ENCODE measurements at places on chromosomes 11 and 22. TPM values are rescaled to one million over a fixed set of nuclear protein-coding genes. Genes with fewer than 3 reads are reported as not detected.

- H3K4me3 ChIP-seq: no peak overlapping the region
- peaks cover 5% of the 10 kb centered on the region for H3K4me1 ChIP-seq
- no peak for DNase-seq
- peaks cover 13% of the 10 kb centered on the region for H3K36me3 ChIP-seq
- H3K27me3 ChIP-seq: no peaks in the 10 kb centered on the region
- H3K27ac ChIP-seq: no peak overlapping the region
These were observed 35.0 kb downstream of the PPARA start for GRCh38 chr22:46185283-46185682.

GRCh38 chr22:27959335-27960090, 40.5 kb upstream of the PITPNB start:
- H3K4me3 ChIP-seq: no peak overlapping the region
- no peak overlapping the region for H3K27ac ChIP-seq
- H3K36me3 ChIP-seq: no peaks in the 10 kb centered on the region

- H3K4me1 ChIP-seq: no peaks in the 10 kb centered on the region
- H3K27ac ChIP-seq: no peak overlapping the region
- no peak overlapping the region for H3K4me3 ChIP-seq
- DNase-seq: no peak
- peaks cover 69% of the 10 kb centered on the region for H3K27me3 ChIP-seq
These were observed 37.4 kb downstream of the COMMD9 start for GRCh38 chr11:36251823-36252222.

DNA sequence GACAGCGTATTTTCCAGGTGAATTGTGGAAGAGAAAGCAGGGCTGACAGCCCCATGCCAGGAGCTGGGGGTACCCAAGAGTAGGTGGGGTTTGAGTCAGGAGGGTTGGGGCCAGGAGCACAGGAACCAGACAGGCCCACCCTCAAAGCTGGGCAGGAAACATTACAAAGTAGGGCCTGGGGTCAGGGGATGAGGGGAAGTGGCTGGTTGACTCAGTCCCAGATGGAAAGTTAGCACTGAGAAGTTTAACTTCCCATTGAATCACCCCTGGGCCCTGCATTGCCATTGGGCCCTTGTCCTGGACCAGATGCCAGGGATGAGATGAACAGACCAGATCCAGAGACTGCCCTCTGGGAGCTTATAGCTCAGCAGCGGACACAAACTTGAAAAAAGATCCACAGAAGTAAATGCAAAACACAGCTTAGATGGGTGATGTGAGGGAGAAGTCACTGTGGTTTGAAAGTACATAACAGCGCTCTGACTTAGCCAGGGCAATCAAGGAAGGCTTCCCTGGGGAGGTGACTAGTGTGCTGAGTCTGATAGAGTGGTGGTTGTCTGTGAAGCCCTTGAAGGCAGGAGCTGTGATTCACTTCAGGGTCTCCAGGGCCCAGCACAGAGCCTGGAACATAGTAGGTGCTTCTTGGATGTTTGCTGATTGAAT, 2.2 kb downstream of the MAFF start:
- no peaks in the 10 kb centered on the region for H3K27me3 ChIP-seq
- H3K27ac ChIP-seq: peak overlapping the region; percentile 83

DNA sequence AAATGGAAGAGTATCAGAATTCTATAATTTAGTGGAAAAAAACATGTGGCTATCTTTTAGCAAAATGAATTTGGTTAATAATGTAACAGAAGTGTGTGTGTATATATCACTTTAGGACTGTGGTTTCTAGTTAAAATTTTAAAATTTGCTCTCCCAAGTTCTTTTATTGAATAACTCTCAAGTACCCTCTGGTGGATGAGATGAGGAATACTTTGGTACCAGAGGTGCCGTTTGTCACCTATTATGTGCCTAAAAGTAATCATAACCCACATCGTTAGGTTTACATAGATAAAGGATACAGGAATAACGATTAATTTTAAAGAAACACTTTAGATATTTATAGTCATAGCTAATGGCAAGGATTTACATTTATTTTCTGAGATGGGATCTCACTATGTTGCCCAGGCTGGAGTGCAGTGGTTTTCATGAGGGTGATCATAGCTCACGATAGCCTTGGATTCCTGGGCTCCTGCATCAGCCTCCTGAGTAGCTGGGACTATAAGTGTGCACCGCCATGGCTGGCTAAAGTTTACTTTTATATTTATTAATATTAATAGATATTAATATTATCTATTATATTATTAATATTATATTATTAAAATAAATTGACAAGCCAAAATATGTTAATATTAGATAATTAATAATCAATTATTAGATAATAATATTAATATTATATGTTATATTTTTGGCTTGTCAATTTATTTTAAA, 66.7 kb upstream of the CAPRIN1 start:
- no peak overlapping the region for H3K4me3 ChIP-seq
- no peaks in the 10 kb centered on the region for H3K36me3 ChIP-seq
- H3K27ac ChIP-seq: no peak overlapping the region

DNA sequence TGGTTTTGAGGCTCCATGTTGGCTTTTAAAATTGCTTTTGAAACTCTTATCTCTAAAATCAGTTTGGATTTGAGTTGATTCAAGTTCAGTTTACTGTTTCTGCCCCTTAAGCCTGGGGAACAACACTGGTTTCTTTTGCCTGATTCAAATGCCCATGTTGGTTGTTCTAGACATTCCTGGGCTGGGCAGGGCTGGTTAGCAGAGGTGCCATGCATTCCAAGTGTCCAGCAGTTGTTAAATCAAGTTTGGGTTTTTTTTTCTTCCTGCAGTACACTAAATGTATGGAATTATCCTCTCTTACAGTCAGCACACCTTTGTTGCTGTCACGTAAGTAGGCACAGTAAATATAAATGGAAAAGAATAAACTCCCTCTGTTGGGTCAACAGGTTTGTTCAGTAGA, 67.2 kb upstream of the MTMR2 start:
- H3K36me3 ChIP-seq: peaks cover 11% of the 10 kb centered on the region
- H3K27ac ChIP-seq: no peak overlapping the region
- no peak overlapping the region for H3K4me3 ChIP-seq
- no peaks in the 10 kb centered on the region for H3K27me3 ChIP-seq

The CARD18 gene
- total RNA-seq: not detected

The SMC1B gene
- total RNA-seq: not detected

The KCNJ11 gene
- 0.26 TPM for total RNA-seq
